CD4-positive, CD25-positive, alpha-beta regulatory T cell (primary cell): ENCODE measurements at places on chromosomes 11 and 22.
A peak's percentile ranks its signal among the peaks of the same experiment; 100 is the strongest.

GRCh38 chr11:50072226-50073112 lies 39.8 kb downstream of the OR4C45 start:
- DNase-seq: no peak

GRCh38 chr11:95341221-95341620 lies 110.2 kb upstream of the SESN3 start:
- DNase-seq: no peak

DNA sequence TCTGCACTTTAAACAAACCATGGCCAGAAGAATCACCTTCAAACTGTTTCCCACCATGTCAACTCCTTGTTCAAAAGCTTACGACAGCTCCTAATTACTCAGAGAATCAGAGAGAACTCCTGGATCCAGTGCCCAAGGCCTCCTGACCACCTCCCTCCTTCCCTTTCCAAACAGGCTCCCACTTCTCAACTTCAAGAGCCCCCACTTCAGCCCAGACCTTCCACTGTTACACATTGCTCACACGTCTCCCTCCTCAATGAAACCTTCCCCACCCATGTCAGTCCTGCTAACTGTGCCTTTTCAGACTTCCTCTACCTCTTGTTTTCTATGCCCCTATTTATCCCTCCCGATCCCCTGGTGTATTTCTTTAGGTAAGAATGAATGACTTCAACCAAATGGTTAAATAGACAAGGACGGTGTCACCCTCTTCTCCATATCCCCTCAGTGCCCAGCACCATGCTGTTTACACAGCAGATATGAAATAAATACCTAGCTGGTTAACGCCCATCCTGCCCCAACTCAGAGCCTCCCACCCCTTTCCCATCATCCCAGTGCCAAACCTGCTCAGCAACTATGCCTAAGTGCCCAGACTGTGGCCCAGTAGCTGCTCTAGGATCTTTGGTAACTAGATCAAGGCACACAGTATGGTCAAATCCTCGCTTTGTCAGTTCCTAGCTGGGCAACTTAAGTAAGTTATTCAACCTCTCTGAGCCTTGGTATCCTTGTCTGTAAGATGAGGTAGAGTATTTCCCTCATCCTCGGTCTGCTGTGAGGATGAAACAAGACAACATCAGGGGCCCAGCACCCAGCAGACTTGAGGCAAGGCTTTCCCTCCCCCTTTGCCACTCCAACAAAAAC lies 36.8 kb downstream of the PLEKHA7 start:
- no peak for DNase-seq

- no peak for DNase-seq
These were observed 359.3 kb downstream of the TENM4 start for GRCh38 chr11:79081471-79082031.

DNA sequence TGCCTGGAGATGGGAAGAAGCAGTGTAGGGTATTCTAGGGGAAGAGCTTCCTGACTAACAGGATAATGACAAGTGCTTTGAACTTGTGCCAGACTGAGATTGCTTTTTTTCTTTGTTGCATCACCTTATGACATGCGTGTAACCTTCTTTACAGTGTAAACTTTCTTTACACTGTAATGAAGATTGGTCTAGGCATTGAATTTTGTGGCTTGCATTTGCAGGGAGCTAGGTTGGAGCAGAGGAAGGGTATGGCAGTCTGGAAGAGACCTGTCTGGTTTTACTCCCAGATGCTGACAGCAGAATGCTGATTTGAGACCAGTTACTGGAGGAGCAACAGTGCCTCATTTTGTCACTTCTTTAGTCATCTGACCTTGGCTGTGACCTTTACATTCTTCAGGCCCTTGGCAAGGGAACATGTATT lies 5.6 kb downstream of the DDB2 start:
- no peak for DNase-seq

- no peak for DNase-seq
These were observed 40.0 kb upstream of the PTH start for GRCh38 chr11:13535819-13536218.

DNA sequence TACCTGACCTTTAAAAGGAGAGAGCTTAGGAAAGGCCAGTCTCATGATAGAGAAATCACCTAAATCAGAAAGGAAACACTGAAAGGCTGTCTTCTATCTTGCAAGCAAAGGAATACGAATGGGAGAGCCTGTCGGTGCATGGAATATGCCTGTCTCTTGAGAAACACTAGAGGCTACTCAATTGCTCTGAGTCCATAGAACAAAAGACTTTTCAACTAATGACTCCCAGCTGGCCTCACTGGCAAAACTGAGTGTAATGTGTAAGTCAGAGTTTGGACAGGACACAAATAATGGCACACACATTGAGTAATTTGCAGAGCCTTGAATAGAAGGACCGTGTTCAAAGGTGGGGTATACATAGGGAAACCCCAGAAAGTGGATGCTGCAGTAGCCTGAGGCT lies 171.0 kb upstream of the ARHGAP20 start:
- DNase-seq: no peak

- no peak for DNase-seq
These were observed 10.0 kb downstream of the SPTY2D1 start for GRCh38 chr11:18624161-18624560.

- no peak for DNase-seq
These were observed 180.0 kb upstream of the NTM start for GRCh38 chr11:131190446-131190845.

DNA sequence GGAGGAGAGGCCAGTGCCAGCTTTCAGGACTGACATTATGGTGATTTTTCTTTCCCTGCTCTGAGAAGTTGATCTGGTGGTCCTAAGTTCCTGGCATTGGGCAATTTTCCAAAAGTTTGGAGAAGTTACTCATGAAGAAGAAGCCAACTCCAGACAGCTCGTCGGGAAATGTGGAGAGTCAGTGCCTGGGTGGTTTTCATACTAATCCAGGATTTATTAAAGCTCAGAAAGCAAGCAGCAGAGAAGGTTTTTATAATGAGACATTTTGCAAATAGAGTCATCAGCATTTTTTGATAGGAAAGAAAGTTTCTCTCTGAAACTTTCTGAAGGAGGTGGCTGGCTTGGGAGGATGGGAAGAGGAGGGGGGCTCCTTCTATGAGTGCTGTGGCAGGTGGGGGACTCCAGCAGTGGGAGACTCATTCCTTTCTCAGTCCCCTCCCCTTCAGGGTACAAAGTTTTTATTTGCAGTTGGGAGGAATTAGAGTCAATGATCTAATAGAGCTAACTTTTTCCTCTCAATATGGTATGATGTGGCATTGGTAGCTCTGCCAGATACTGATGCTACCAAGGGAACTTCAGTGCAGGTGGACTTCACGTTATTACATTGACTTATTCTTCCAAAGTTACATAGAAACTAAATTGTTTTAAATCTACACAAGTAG lies 55.4 kb downstream of the LIF start:
- DNase-seq: no peak

GRCh38 chr22:23001463-23001862 lies 68.9 kb upstream of the GNAZ start:
- no peak for DNase-seq

DNA sequence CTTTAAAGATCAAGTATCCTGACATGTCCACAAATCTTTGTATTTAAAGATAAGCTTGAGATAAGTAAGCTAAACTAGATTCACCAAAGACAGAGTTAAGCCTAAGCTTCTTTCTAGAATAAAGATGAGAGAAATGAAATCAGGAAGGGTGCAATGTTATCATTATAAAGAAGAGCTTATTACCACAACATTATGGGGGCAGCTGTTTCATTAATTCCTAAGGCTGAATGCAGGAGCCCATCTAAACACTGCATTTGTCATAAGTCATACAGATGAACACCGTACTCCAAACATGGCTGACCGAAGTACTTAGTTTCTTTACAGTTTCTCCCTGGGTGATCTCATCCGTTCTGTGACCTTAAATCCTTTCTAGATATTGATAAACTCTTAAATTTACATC lies 16.3 kb downstream of the FDX1 start:
- no peak for DNase-seq

DNA sequence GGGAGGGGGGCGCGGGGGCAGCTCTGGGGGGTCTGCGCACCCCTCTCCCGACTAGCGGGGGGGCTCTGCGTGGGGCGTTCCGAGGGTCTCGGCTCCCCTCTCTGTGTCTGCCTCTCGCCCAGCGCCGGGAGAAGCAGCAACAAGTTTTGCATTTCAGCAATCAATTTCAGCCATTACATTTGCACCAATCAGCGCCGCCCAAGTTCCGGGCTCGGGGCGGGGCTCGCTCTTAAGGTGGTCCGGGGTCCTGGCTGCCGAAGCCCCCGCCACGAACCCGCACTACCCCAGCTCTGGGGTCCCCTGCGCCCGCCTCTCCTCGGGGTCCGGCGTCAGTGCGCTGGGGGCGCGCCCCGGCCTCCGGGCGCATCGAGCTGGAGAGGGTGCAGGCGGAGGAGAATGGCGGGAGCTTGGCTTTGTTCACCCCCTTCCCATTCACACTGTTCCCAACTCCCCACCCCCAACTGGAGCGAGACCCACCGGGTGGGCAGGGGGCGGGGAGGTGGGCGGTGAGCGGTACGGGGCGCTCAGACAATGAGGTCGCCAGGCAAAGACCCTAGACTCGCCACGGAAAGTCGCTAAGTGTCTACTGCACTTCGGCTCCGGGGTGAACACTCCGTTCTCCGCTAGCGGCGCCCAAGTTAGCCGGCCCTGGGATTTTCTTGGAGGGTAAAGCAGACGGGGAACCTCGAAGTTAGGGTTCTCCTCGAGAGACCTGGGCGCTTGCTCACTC lies at the start of gene MN1:
Gene MN1 (minus strand): TSS at position 141 of the 730 bp plus-strand sequence. CDS start 1,213 bp downstream, outside the sequence.
- DNase-seq: peak; percentile 50

DNA sequence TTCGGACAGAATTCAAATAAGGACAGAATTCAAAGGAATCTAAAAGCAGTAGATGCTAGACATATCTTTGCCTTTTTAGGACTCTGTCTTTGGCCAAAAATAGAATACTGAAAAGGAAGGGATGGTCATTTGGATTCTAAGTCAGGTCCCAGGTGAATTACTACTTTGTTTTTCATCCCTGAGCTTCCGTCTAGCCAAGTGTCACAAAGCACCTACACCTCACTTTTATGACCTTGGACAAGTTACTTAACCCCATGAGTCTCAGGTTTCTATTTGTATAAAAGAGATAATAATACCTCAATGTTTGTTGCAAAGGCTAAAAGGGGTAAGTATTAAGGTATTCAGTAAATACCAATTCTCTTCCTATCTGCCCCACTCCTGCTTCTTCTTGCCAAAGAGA lies 7.3 kb downstream of the KIF18A start:
- DNase-seq: no peak

DNA sequence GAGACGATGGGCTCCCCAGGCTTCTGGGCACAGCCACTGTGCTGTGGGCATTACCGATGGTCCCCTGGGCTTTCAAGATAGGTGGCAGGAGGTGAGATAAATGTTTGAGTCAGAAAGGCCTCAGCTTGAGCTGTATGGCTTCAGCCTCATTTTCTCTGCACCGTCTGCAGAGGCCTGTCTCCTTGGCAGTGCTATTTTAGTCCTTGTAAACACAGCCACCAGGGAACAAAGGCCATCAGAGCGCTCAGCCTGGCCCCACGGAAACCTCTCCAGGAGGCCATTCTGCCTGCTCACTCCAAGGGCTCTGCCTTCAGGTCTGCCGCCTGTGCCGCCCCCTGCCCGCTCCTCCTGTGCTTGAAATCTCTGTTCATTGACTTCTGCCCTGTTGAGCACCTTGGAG lies 1424.9 kb downstream of the TBC1D22A start:
- DNase-seq: no peak

DNA sequence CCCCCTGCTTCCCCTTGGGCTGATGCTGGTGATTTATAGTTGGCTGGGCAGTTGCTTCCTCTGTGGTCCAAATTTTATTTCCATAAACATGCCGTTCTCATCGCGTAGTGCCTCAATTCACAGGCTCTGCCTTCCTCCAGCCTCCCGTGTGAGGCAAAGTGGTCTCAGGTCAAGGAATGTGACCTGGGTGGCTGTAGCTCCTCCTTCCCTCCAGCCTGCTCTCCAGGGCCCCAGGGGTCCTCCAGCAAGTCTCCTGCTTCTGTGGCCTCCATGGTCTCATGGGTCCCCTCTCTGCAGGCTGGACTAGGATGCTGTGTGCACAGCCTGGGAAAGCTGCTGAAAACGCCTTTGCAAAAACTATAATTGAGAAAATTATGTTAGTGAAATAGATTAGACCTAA lies 694.1 kb downstream of the BRD1 start:
- no peak for DNase-seq

GRCh38 chr11:125941619-125942611 lies 3.9 kb upstream of the VSIG10L2 start:
- no peak for DNase-seq

GRCh38 chr11:116193321-116194131 lies 579.3 kb downstream of the BUD13 start:
- DNase-seq: no peak

DNA sequence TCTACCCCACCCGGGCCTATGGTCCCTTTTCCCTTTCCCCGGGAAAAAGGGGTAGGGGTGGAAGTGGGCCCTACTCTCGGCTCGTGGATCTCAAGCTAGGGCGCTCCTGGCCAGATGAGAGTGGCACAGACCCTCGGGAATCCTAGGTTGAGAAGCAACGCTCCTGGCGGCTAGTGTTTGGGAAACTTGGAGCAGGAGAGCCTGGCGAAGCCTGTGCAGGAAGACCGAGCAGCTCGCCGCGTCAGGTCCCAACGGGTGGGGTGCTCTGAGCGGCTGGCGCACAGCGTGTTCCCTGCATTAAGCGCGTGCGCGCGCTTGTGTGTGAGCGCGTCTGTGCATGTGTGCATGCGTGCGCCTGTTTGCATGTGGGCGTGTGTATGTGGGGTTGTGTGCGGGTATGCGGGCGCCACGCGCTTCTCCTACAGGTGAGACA lies 7.1 kb upstream of the FLI1 start:
- DNase-seq: peak; percentile 59

- DNase-seq: no peak
These were observed 107.0 kb downstream of the FAR1 start for GRCh38 chr11:13775471-13775870.

DNA sequence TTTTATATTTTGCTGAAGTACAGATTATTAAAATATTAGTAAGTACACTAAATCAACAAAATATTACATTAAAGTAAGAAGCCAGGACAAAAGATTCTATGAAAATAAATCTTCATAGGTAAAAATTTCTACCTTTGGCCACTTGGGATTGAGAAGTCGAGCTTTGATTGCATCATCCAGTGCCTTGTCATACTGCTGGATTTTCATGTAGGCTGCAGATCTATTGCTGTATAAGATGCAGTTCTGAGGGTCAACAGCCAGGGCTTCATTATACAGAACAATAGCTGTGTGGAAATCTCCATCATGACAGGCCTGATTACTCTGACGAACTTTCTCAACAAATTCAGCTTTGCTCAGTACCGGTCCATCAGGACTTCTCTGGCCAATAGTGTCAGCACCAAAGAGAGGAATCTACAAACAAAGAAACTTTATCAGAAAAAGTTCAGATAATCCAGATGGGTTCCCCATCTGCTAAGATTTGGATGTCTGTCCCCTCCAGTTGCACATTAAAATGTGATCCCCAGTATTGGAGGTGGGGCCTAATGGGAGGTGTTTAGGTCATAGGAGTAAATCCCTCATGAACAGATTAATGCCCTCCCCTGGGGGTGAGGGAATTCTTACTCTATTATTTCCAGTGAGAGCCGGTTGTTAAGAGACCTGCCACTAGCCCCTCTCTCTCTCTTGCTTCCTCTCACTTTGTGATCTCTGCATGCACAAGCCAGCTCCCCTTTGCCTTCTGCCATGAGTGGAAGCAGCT lies 50.0 kb downstream of the TTC28 start:
- no peak for DNase-seq

GRCh38 chr22:24516301-24516737 lies 21.2 kb downstream of the UPB1 start:
- DNase-seq: no peak

GRCh38 chr22:38697425-38698089 lies 3.2 kb downstream of the JOSD1 start:
- no peak for DNase-seq
